ENCODE measurements at places on chromosomes 7 and 10. TPM values are rescaled to one million over a fixed set of nuclear protein-coding genes. Genes with fewer than 3 reads are reported as not detected.

The CYP2C18 gene
- 0.33 TPM for total RNA-seq

The FEZF1 gene
- not detected for total RNA-seq

The TFEC gene
- 21.0 TPM for total RNA-seq

The IFRD1 gene
- total RNA-seq: 85.3 TPM

The PAPOLB gene
- 0.33 TPM for total RNA-seq

The IFIT2 gene
- total RNA-seq: 11.9 TPM

The CFAP70 gene
- 30.4 TPM for total RNA-seq

The NUTM2E gene
- not detected for total RNA-seq

DNA sequence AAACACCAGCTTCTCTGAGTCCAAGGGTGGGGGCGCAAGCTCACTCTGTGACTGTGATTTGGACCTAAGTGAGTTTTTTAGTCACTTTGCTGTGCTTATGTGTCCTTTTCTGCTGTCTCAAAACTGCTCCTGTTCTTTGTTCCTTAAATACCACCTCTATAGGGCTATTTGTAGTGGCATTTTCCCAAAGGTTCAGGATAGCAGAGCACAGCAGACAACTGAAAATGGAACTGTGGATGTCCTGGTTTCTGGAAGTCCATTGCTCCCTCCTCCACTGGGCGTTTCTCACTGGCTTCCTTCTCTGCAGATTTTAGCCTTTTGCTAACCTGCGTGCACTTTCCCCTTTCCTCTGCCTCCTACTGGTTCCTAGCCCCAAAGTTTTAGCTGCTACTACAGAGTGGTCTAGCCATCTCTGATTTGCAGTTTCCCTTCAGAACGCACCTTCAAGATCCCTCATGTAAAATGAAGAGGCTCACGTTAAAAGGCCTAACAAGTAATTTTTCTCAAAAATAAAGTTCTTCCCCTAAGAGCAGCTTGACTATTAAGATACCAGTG, 25.6 kb downstream of the BLVRA start:
- no peak for DNase-seq

GRCh38 chr7:79782256-79782655, 328.8 kb upstream of the MAGI2 start:
- no peak for DNase-seq

DNA sequence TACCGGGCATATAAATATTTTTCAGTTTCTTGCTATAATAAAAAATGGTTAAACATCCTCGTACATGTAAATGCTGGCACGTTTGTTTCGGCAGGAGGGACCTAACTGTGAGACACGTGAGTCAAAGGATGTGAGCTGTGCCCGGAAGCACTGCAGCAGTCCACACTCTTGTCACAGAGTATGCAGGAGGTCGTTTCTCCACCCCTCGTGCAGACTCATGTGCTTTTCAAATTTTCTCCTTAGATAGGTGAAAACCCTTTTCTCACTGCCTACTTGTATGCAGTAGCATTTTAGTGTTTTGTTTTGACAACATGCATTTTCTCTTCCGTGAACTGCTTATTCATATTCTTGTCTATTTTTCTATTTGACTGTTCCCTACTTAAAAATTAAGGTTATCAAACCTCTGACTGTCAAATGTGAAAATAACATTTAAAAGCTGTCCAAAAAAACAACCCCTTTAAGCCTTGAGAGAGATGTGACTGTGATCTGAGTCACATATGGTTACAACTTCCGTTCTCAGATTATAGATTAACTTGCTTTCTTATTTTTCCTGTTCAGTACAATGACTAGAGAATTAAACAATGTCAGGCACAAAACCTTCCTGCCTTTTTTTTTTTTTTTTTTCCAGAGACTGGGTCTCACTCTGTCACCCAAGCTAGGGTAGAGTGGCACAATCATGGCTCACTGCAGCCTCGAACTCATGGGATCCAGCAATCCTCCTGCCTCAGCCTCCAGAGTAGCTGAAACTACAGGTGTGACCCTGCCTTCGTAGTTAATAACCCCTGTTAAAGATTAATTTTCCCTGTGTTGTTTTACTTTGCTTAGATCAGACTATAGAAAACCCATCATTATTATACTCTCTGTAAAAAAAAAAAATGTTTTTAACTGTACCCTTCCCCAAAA, 45.1 kb downstream of the DPY19L1 start:
- DNase-seq: no peak

- no peak for DNase-seq
Measured at GRCh38 chr10:72886621-72887020, 6.9 kb upstream of the OIT3 start.

GRCh38 chr10:43712821-43713584, 64.3 kb upstream of the ZNF32 start:
- DNase-seq: no peak

DNA sequence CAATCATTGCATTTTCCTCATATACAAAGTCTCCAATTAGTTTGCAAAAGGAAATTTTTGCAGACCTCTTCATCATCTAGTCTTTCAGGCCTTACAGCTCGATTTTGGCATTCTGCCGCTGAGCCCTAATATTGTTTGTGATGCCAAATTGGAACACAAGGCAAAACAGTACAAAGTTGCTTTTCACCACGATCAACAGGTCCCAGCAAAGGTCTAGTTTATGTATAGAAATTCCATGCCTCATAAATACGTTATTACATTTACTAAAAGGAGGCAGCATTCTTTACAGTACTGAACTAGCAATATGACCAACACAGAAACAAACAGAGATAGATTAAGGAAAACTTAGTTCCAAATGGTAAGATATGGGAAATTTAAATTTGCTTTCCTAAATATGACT, 7.0 kb upstream of the DNAJC1 start:
- no peak for DNase-seq

DNA sequence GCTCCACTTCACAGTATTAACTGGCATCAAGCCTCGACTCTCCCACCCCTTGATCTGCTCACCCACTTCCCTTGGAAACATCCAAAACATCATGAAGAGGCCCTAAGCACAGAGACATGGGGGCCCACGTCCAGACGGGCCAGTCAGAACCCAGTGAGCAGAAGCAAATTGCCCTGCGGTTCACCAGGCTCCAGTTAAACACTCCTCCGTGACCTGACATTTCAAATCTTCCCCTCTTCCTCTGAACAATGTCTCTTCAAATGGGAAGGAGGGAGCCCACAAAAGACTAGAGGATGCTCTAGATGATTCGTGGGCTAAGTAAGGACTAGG, 44.8 kb downstream of the CLEC2L start:
- DNase-seq: no peak

- no peak for DNase-seq
Measured at GRCh38 chr7:39085189-39085588, 107.5 kb downstream of the POU6F2 start.

GRCh38 chr10:79349766-79350406, 2.6 kb downstream of the PPIF start:
- no peak for DNase-seq

- no peak for DNase-seq
Measured at GRCh38 chr10:50349554-50349953, 98.2 kb upstream of the ASAH2 start.

GRCh38 chr7:4079366-4079765, 602.7 kb upstream of the FOXK1 start:
- peak; percentile 10 for DNase-seq

GRCh38 chr10:129136951-129137350, 330.1 kb upstream of the MGMT start:
- DNase-seq: peak; percentile 52

- peak; percentile 94 for DNase-seq
Measured at GRCh38 chr7:76234931-76235441, 33.3 kb downstream of the SRRM3 start.

GRCh38 chr7:94040254-94040653, 36.1 kb upstream of the BET1 start:
- DNase-seq: no peak

DNA sequence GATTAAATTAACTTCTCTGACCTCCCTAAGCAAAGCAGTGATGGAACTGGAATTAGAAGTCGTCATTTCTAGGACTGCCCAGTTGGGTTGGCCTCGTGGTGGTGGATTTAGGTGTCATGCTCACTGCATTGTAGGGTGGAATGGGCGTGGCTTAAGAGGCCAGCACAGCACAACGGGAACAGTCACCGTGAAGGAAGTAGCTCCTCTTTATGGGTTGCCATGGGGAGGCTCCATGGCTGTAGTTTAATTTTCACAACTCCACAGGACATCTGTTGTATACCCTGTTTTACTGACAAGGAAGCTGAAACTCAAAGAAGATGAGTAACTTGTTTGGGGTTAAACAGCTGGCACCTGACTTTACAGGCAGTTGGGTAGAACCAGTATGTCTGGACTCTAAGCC, 208.3 kb downstream of the CELF2 start:
- peak; percentile 66 for DNase-seq

Measured in upper lobe of left lung (tissue), 6 donors.